Coronary artery (tissue), 2 donors: ENCODE measurements at places on chromosomes 6 and 20.

DNA sequence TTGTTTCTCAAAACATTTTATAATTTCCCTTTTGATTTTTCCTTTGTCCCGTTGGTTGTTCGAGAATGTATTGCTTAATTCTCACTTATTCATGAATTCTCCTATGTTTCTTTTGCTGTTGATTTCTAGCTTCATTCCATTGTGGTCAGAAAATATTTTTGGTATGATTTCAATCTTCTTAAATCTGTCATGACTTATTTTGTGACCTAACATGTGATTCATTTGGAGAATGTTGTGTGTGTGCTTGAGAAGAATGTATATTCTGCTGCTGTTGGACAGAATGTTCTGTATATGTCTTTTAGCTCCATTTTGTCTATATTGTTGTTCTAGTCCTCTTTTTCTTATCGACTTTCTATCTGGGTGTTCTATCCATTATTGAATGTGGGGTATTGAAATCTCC is 286.2 kb upstream of the RNF217 start:
- no peak for DNase-seq

DNA sequence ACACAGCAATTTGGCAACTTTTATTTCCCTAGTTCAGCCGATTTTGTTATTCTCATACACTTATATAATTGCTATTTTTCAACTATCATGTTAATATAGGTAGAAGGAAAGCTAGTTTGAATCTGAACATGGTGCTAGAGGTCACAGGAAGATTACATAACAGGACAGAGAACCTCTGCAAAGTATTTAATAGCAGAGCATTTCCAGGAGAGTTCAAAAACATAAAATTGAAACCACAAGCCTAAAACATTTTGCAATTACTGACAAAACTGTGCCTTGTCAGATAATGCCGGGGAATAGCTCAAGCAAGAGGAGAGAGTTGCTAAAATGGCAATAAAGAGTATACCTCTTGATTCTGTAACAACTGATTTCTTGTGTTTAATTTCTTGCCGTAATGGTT is 70.8 kb downstream of the TFAP2B start:
- DNase-seq = no peak

- no peak for DNase-seq
Observed at GRCh38 chr20:11497545-11497944, 420.1 kb upstream of the BTBD3 start.

GRCh38 chr20:44768256-44768655 is 22.6 kb downstream of the KCNK15 start:
- no peak for DNase-seq

GRCh38 chr6:163944897-163945296 is 530.4 kb downstream of the QKI start:
- no peak for DNase-seq

DNA sequence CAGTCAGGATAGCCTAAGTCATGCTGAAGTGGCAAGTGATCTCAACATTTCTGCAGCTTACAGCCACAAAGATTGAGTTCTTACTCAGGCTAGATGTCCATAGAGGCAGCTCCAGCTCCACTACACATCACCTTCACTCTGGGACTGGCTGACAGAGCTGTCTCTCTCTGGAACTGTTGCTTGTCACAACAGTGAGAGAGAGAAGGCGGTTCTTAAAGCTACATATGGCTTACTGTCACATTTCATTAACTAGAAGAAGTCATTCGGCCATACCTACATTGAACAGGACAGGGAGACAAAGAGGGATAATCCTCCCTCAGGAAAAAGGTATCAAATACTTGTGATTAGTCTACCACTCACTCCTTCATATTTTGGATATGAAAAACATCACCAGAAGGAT is 914.9 kb upstream of the FLRT3 start:
- no peak for DNase-seq

GRCh38 chr6:28597217-28597835 is 71.6 kb downstream of the GPX5 start:
- no peak for DNase-seq

- no peak for DNase-seq
Observed at GRCh38 chr6:21406316-21406715, 187.2 kb upstream of the SOX4 start.

GRCh38 chr6:34181908-34182307 is 36.0 kb upstream of the GRM4 start:
- DNase-seq = no peak

GRCh38 chr6:146153040-146153758 is 124.3 kb downstream of the GRM1 start:
- DNase-seq = no peak

GRCh38 chr20:57262784-57263609 is 3.4 kb downstream of the BMP7 start:
- DNase-seq = no peak

- no peak for DNase-seq
Observed at GRCh38 chr20:2010533-2010932, 16.7 kb upstream of the PDYN start.

DNA sequence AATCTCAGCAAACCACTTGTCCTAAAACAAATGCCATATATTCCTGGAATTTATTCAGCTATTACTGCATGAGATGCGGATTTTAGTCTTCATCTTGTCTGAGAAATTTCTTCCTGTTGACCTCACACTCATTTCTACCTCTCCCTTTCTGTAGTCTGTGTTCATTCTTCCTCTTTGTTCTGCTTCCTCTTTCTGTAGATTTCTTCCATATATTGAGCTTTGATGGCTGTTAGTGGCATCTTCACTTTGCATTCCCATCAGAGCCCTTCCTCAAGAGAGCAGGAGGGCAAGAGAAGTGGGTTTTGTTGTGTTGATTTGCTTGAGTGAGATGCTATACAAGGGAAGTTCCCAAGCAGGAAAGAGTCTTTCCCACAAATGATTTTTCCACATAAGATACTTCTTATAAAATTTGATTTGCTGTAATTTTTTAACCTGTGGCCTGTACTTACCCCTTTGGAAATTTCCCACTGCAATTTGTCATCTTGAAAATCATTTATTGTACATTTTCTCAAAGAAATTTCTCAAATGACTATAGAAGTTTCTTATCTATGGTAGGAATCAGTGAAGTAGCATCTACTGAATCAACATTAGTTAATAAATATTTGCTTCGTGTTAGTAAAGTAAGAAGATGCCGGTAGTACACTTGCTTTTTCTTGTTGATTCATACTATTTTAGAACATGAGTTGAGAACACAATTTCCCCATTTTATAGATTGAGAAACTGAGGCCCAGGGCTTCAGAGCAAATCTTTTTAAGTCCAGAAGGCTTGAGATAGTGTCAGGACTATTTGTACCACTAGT is 43.8 kb downstream of the MAP3K4 start:
- no peak for DNase-seq

- DNase-seq = no peak
Observed at GRCh38 chr6:35296931-35297600, 552 bp upstream of the DEF6 start.

- no peak for DNase-seq
Observed at GRCh38 chr6:112007254-112007653, 46.6 kb upstream of the CCN6 start.

DNA sequence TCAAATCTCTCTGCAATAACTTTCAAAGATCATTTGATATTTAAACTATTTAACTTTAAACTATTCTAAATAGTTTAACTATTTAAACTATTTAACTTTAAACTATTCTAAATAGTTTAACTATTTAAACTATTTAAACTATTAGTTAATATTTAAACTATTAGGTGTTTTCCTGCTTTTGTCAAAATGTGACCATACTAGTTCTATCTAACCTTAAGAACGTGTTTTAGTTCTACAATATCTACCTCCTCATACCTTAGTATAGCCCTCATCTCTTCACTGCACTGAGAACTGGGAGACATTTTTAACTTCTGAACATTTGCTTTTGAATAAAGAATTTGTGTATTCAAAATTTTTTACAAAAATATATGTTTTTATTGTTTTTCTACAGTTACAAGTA is 429.1 kb downstream of the ADGRB3 start:
- no peak for DNase-seq

- no peak for DNase-seq
Observed at GRCh38 chr6:97450087-97450486, 167.1 kb upstream of the MMS22L start.

- no peak for DNase-seq
Observed at GRCh38 chr6:43916924-43917877, 147.2 kb downstream of the VEGFA start.

- no peak for DNase-seq
Observed at GRCh38 chr6:741410-742339, 48.7 kb upstream of the EXOC2 start.

DNA sequence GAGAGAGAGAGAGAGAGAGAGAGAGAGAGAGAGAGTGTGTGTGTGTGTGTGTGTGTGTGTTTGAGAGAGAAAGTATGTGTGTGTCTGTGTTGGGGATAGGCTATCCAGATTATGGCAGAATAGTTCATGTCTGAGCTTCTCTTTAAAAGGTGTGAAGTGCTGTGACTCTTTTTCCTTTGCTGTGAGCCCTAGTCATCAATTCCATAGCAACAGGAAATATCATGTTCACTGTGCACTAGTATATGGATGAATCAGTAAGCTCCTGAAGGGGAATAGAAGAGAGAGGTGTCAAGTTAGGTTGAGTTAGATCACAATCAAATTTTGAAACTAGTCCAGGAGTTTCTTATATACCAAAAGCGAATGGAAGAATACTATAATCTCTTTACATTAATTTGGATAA is 318.7 kb downstream of the RFPL4B start:
- DNase-seq = no peak

DNA sequence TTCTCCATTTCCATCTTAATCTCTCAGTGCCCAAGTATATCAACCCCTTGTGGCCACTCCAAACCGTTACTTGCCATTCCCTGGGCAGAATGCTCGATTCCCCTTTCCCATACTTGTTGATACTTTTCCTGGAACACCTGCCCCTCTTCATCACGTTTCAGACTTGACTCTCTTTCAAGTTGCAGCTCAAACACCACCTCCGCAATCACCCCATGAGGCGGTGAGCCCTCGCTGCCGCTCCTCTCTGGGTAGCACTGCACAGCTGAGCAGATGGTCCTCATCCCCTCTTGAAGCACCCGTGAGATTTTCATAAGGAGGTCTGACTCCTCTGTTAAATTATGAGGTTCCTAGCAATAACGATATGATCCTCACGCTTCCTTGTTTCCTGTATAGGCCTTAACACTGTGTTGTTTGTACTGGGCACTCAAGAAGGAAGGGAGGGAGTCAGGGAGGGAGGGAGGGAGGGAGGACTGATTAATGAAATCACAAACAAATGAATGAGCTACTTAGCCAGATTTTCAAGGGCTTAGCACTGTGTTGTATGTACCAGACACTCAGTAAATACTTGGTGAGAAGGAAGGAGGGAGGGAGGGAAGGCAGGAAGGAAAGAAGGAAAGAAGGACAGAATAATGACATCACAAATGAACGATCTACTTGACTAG is 8.0 kb upstream of the UQCC2 start:
- DNase-seq = no peak

GRCh38 chr6:54681987-54682386 is 164.6 kb upstream of the FAM83B start:
- no peak for DNase-seq

- peak; percentile 78 for DNase-seq
Observed at GRCh38 chr20:10667077-10667401, 6.8 kb downstream of the JAG1 start.

DNA sequence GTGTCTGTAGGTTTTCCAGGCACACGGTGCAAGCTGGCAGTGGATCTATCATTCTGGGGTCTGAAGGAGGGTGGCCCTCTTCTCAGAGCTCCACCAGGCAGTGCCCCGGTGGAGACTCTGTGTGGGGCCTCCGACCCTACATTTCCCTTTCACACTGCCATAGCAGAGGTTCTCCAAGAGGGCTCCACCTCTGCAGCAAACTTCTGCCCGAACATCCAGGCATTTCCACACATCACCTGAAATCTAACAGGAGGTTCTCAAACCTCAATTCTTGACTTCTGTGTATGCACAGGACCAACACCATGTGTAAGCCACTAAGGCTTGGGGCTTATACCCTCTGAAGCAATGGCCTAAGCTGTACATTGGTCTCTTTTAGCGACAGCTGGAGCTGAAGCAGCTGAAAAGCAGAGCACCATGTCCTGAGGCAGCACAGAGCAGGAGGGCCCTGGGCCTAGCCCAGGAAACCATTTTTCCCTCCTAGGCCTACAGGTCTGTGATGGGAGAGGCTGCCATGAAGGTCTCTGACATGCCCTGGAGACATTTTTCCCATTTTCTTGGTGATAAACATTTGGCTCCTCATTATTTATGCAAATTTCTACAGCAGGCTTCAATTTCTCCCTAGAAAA is 253.3 kb downstream of the ERMARD start:
- no peak for DNase-seq

DNA sequence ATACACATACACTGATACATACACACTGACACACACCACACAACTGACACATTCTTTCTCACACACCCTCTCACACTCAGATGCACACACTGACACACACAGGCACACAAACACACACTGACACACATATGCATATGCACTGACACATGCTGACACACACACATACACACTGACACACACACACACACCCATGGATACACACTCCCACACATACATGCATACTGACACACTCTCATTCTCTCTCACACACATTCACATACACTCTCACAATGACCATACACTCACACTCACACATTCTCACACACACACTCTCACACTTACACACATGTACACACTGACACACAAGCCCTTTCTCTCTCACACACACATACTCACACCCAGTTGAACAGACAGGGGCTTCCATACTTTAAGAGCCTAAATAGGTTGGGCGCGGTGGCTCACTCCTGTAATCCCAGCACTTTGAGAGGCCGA is 236.4 kb downstream of the LRFN2 start:
- DNase-seq = no peak

DNA sequence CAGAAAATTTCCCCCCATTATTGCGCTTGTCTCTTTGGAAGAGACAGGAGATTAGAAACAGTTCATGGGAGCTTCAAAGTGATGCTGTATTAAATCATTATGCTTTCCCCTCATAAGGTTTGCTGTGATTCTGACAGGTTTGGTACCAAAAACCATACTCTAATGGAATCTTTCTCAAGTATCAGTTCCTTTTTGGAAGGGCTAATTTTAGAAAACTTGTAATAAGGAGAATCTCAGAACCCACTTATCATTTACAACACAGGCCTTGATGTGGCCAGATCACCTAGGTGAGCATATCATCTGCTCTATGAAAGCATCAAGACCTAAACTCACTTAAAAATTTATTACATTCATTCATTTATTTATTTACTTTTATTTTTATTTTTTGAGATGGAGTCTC is 51.2 kb downstream of the TP53INP2 start:
- DNase-seq = no peak

GRCh38 chr6:5707281-5708045 is 299.3 kb downstream of the NRN1 start:
- no peak for DNase-seq
